ENCODE measurements at places on chromosomes 16 and 17.

- DNase-seq = no peak
Measured at GRCh38 chr17:38460716-38461630, 32.7 kb downstream of the ARHGAP23 start.

- no peak for DNase-seq
Measured at GRCh38 chr17:7587420-7588151, 2.3 kb downstream of the SOX15 start.

GRCh38 chr17:45948881-45949624 lies 50.0 kb upstream of the STH start:
- DNase-seq = peak; percentile 69

GRCh38 chr17:67474081-67474661 lies 97.1 kb downstream of the PITPNC1 start:
- DNase-seq = no peak

- no peak for DNase-seq
Measured at GRCh38 chr17:72344613-72345012, 223.8 kb downstream of the SOX9 start.

DNA sequence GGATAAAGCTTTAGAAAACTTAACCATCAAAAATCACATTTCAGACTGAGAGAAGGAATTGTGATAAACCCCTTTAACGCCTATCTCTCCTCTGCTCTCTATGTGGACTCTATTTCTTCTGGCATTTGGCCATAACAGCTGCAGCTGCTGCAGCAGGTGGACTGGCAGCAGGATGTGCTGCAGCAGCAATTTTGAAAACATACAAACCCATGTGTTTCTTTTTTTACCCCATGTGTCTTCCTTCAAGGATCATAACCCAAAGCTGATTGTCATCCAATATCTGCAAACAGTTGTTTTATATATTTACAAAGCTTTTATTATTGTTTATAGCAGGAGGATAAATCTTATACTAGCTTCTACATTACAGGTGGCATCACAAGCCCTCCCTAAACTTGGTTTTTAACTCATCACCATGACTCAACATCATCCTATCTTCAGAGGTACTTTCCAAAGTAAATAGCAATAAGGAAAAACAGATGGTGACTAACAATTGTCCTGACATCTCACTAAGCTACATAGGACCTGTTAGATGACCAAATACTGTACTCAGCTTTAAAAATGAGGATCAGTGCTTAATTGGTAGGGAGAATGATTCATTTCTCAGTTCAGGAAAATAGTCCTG lies 14.5 kb upstream of the KRTAP9-2 start:
- peak; percentile 5 for DNase-seq

GRCh38 chr17:77422104-77422747 lies 281.5 kb downstream of the SEC14L1 start:
- no peak for DNase-seq

GRCh38 chr17:75405365-75406221 lies at the start of gene GRB2:
GRB2 (minus strand) TSS chr17:75405678; CDS start chr17:75393628, 12,050 bp downstream.
- DNase-seq = peak; percentile 100

- DNase-seq = peak; percentile 11
Measured at GRCh38 chr16:71383054-71383773, 24.7 kb downstream of the CALB2 start.

DNA sequence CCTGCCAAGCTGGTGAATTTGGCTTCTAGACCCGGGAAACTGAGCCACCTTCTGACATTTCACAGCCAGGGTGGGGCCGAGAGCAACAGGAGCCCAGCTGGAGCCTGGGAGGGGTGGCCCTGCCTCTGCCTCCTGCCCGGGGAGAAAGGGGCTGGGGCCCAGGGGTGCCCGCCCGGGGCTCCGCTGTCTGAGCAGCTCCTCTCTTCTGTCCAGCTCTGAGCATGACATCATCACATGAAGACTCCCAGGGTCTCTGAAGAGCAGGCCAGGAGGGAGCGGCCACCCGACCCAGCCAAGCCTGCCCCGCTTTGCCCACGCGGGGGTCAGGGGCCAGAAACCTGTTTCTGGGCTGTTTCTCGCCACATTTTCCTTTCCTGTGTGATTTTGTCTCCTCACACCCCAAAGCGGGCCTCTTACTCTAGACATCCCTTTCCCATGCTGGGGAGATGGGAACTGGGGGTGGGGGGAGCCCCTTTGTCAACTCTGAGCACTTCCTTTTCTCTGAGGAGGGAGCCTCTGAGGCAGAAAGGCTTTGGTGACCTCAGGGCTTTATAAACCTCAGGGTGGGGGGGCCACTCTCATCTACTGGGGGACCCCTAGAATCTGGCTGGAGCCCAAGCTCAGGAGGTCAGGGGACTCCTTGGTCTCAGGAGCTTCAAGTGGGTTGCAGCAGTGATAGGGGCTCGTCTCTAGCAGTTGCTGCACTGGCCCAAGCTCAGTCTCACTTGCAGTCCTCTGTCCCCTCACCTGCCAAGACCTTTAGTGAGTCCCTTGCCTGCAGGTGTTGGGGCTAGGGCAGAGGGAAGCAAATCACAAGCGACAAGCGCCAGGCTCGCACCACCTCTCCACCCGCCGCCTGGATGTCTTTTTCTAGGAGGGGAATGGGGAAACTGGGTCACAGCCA lies 7.6 kb downstream of the UBALD2 start:
- DNase-seq = no peak

DNA sequence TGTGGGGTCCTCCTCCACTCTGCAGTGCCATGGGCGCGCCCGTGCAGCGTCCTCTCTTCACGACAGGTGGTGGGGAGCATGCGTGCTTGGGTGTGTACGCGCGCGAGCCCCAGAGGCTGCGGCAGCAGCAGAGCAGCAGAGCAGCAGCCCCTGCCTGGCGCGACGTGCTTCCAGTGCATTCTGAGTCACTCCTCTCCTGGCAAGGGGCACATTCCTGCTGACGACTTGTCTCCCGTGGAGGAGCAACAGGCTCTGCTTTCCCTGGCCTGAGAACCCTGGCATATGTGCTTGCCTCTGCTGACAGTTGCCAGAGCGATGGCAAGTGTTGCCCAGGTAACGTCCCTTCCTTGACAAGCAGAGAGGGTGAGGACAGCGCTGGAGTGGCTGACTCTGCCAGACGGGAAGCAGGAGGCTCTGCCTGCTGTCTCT lies 133.8 kb upstream of the PLCG2 start:
- DNase-seq = no peak

- no peak for DNase-seq
Measured at GRCh38 chr17:39662551-39663339, 2.4 kb upstream of the TCAP start.

DNA sequence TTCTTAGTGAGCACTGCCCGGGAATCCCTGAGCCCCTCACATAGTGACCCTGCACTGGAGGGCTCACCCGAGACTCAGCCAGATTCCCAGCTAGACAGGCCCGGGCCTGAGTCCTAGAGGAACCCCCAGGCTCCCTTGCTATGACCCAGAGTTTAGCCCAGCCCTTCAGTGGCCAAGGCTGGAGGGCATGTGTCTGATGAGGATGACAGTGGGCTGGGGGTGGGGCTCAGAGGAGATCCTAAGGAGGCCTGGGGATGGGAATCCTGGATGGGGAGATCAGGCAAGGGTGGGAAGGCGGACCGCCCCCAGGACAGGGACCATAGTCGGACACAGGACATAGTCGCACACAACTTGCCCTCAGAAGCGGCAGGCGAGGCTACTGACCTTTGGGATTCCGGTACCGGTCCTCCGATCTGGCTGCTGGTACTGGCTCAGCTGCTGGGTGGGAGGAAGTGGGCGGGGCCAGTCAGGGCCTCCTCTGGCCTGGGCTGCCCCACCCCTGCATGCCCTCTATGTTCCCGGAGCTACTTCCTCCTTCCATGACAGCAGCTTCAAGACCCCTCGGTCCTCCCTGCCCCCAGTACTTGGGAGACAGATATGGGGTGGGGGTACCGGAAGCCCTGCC lies 1.1 kb downstream of the CD79B start:
- peak; percentile 48 for DNase-seq

- DNase-seq = no peak
Measured at GRCh38 chr16:15477802-15478201, 43.4 kb downstream of the BMERB1 start.

- no peak for DNase-seq
Measured at GRCh38 chr17:74761419-74761818, 13.0 kb downstream of the NHERF1 start.

- no peak for DNase-seq
Measured at GRCh38 chr17:72624652-72625051, 467.8 kb downstream of the SLC39A11 start.

- no peak for DNase-seq
Measured at GRCh38 chr16:54510685-54511221, 224.2 kb upstream of the IRX3 start.

DNA sequence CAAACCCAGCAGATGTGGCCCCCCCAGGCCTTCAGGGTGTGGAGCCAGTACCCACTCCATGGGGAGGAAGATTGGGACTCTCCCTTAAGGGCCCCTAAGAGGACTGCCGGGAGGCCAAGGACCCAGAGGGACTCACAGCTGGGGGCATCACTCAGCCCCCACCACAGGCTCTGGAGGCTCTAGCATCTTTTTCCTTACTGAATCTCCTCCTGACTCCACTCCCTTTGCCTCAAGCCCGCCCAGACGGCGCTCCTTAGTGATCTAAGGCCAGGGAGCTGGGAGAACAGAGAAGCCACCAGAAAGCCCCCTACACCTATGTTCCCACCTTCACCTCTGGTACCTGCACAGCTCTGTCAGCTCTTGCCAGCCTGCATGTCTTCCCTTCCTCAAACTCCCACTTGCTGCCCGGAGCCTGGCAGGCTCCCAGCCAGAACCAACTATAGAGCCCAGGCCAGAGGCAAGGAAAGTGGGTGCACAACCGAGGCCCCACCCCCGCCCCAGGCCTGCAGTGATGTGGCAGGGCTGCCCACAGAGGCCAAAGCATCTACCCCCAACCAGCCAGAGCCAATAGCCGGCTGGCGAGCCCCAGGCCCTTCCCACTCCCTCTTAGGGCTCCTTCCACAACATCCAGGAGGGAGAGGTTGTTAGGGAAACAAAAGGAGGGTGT lies 22.3 kb upstream of the MPO start:
- DNase-seq = no peak

- no peak for DNase-seq
Measured at GRCh38 chr17:57211543-57211942, 44.8 kb upstream of the MSI2 start.

- DNase-seq = no peak
Measured at GRCh38 chr17:65660947-65661346, 99.5 kb upstream of the AXIN2 start.

- DNase-seq = no peak
Measured at GRCh38 chr16:53053967-53054669, 673 bp upstream of the CHD9 start.

- DNase-seq = no peak
Measured at GRCh38 chr16:15798671-15799070, 58.2 kb downstream of the MYH11 start.

GRCh38 chr16:87063543-87063942 lies 253.6 kb downstream of the C16orf95 start:
- no peak for DNase-seq

GRCh38 chr16:66717112-66717675 lies 20.7 kb upstream of the CMTM4 start:
- peak; percentile 13 for DNase-seq

DNA sequence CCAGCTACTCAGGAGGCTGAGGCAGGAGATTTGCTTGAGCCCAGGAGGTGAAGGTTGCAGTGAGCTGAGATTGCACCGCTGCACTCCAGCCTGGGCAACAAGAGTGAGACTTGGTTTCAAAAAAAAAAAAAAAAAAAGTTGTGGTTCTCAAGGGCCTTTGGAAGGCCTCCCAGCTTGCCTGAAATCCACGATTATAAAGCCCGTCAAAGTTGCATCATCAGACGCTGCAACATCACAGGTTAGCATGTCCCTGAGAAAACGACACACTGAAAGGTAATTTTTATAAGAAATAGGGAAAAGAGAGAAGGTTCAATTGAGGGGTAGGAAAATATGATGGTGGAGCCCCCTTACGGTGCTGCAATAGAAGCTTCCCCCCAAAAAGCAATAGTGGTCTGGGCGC lies 4.6 kb upstream of the LYZL6 start:
- DNase-seq = no peak

- no peak for DNase-seq
Measured at GRCh38 chr17:35287286-35287811, 44.5 kb downstream of the SLFN5 start.

- peak; percentile 63 for DNase-seq
Measured at GRCh38 chr17:28810437-28810836, 32.2 kb downstream of the FAM222B start.

- DNase-seq = no peak
Measured at GRCh38 chr16:11202260-11203091, 53.5 kb downstream of the SOCS1 start.

DNA sequence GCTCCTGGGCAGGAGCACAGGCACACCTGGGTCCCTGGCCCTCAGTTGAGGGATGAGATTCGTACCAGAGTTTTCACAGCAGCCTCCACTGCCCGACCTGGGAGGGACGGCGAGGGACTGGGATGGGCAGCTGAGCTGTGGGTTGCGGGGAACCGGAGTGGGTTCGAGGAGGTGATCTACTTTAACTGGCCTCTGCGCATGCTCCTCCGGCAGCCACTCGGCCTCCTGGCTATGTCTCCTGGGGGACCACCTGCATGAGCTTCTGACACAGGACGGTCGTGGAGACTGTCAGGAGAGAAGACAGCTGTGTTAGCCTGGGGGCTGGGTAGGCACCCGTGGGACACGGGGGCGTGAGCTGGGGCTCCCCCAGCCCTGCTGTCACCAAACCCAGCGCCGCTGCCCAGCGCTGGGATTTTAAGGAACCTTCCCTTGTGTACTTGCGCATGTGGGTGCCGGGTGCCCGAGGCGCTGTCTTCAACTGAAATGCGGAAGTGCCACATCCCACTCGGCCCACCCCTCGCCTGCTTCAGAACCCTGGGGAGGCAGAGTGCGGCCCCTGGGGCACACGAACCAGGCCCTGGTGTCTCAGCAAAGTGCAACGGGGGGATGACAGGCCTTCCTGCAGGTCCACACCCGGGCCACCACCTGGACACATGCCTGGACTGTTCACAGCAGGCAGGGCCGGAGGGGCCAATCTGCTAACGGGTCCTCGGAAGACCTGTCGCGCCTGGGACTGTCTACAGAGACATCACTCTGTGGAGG lies 36.4 kb downstream of the SLC7A5 start:
- no peak for DNase-seq

DNA sequence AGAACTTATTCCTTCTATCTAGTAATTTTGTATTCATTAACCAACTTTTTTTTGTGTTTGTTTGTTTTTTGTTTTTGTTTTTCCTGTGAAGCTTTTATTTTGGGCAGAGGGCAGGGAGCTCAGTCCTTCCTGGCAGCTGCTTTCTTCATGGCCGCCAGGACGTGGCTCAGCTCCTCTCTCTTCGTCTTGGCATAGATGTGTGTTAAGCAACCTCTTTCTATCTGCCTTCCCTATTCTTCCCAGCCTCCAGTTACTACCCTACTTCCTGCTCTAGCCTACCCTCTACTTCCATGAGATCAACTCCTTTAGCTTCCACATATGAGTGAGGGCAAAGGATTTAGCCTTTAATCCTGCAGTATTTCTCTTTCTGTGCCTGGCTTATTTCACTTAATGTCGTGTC lies 8.2 kb upstream of the BRD7 start:
- no peak for DNase-seq

GRCh38 chr17:12388226-12388625 lies 277.5 kb upstream of the MYOCD start:
- DNase-seq = no peak

Measured in activated CD4-positive, alpha-beta T cell treated with anti-CD3 and anti-CD28 coated beads, Interleukin-2, Interleukin-4, amounts not matched to agents 100 ng/mL and 50 ng/mL, durations not matched to agents 16 hours and 8 hours (primary cell).